A549 (cell line): ENCODE measurements at places on chromosomes 16 and 17. TPM values are rescaled to one million over a fixed set of nuclear protein-coding genes. Genes with fewer than 3 reads are reported as not detected.

The XAF1 gene
- polyA plus RNA-seq, result not detected in 3 replicates

The ACSM2A gene
- not detected in 3 replicates for polyA plus RNA-seq

The SPATA22 gene
- polyA plus RNA-seq, result not detected in 3 replicates

The NTN1 gene
- 0.12 to 0.20 TPM (median 0.17 TPM) in 3 replicates for polyA plus RNA-seq

The CDK5RAP3 gene
- 135 to 165 TPM (median 164 TPM) in 3 replicates for polyA plus RNA-seq

The EVI2B gene
- polyA plus RNA-seq, result 0.04 to 0.08 TPM (median 0.05 TPM) in 3 replicates

The NT5M gene
- polyA plus RNA-seq, result 4.2 to 6.3 TPM (median 5.9 TPM) in 3 replicates

The PFN1 gene
- polyA plus RNA-seq, result 3,195 to 3,341 TPM (median 3,230 TPM) in 3 replicates

The CACNG4 gene
- 9.8 to 10.4 TPM (median 10.2 TPM) in 3 replicates for polyA plus RNA-seq

The ABCA3 gene
- 8.6 to 10.7 TPM (median 9.9 TPM) in 3 replicates for polyA plus RNA-seq

GRCh38 chr17:60792250-60792898, 114.7 kb downstream of the BCAS3 start:
- no peak for DNase-seq

DNA sequence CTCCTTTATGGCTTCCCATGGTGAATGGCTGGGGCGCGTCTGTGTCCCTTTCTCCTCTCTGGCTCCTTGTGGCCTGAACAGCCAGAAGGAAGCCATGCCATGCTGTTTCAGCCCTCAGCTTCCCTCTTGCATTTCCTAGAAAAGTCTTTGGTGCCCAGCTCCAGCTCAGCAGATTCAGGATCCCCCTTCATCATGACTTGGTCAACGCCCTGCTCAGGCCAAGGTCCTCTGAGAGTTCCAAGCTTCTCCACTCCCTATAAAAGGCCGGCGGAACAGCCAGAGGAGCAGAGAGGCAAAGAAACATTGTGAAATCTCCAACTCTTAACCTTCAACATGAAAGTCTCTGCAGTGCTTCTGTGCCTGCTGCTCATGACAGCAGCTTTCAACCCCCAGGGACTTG, at the start of gene CCL13:
Gene CCL13 (plus strand): TSS at position 287 of the 400 bp plus-strand sequence. CDS start 47 bp downstream, at position 334.
- DNase-seq, result no peak

DNA sequence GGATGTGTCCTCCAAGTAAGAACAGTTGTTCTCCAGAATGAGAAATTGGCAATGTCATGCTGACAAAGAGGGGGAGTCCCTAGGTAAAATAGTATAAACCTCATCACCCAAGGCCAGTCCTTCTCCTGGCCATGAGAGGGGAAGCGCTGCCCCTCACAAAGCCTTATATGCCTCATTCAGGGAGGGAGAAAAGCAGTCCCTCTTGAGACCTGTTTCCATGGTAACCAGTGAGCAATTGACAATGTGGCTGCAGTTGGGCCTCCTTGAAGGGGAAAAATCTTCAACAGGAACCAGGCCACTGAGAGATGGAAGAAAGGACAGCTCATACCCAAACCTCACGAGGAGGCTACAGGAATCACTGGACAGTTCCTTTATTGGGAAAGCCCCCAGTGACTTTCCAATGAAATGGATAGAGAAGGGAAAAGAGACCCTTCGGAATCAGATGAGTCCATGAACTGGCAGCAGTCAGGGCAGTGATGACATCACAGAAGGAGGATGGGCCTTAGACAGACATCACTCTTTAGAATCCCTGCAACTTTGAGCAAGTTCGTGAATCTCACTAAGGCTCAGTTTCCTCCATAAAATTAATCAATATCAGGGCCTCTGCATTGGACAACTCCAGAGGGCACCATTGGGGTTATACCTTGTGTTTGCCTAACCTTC, 275.7 kb downstream of the TOX3 start:
- no peak for DNase-seq

GRCh38 chr16:3837851-3838586, 42.5 kb downstream of the CREBBP start:
- DNase-seq, result no peak

DNA sequence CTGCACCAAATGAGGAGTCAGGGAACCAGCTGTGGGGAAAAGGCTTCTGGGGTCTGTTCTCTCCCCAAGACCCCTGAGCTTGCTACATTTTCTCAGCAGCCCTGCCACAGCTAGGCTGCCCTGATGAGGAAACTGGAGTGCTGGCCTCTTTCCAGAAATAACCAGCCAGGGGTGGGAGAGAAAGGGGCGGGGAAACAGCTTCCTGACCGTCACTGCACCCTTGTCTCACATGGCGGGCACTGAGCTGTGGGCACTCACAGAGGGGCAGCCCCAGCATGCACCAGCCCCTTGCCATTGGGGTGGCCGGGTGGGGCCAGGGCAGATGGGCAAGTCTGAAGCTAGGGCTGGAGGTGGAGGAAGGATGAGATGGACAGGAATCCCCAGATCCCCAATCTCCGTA, 2.9 kb downstream of the SRL start:
- DNase-seq, result no peak

DNA sequence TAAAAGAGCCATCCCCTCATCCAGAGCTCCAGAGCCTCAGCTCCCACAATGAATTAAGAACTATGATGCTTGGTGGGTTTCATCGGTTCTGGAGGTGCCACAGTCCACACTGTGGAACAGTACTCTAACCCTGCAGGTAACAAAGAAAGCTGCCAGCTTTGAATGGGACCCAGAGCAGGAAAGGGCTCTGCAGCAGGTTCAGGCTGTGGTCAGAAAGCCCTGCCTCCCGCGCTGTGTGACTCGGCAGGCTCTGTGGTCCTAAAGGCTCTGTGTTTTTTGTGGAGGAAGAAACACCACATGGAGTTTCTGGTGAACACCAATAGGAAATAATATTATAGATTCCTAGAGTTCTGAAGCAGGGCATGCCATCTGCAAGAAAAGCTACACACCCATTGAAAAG, 32.5 kb downstream of the MRPS23 start:
- DNase-seq, result no peak

DNA sequence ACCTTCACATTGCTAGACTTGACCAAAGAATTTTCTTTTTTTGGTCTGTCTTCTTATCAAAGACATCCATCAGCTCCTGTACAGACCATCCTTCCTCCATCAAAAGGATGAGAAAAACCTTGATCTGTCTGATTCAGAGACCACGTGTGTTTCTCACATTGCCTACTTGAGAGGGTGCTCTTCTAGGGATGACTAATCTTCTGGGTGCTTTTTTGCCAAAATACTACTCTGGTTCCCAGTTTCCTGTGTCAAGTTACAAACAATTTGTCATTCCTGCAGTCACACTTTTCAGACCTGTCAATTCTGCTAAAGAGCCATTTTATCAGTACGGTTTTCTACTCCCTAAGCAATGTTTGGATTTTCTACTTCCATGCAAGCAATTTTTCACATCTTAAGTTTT, 492.2 kb downstream of the CDH11 start:
- no peak for DNase-seq

GRCh38 chr17:36136439-36136838, 32.8 kb downstream of the CCL4 start:
- DNase-seq, result no peak

- DNase-seq, result peak; percentile 74
These were observed 41.7 kb downstream of the SRL start for GRCh38 chr16:4200000-4200780.

DNA sequence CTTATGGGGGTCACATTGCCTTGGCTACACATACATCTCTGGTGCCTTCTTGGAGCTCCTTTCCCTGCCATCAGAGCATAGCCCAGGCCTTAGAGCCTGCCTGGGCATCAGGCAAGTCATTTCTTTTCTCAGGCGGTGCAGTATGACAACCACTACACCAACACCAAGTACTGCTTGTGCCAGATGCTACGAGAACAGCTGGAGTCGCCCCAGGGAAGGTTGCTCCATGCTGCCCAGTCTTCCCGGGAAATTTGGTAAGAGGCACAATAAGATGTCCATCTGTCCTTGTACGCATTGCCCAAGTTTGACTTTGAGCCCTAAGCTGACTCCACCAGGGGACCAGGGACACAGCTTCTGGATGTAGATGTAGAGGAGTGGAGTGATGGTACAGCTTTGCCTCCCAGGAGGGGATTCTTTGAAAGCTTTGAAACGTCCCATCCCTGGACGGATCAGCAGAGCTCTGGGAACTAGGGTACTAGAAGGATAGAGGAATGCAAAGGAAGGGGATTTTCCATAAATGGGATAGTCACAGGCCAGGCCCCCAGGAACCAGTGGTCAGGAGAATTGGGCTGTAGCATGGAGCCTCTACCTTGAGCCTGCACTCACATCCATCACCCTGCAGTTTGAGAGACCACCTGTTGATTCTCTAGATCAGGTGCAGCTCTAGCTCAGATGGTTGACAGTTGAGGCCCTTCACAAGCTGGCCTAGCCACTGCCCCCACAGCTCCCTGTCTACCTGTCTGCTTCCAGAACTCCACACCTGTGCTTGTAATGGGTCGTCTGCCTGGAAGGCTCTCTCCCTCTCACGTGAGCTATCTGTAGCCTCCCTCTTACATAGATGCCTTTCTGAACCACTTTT, 11.0 kb upstream of the NFATC3 start:
- no peak for DNase-seq

GRCh38 chr17:77288115-77288619, 147.4 kb downstream of the SEC14L1 start:
- peak; percentile 63 for DNase-seq

- DNase-seq, result no peak
These were observed 77.1 kb downstream of the MRM3 start for GRCh38 chr17:859061-859823.

GRCh38 chr17:39064374-39064773, 87.1 kb downstream of the PLXDC1 start:
- DNase-seq, result no peak

DNA sequence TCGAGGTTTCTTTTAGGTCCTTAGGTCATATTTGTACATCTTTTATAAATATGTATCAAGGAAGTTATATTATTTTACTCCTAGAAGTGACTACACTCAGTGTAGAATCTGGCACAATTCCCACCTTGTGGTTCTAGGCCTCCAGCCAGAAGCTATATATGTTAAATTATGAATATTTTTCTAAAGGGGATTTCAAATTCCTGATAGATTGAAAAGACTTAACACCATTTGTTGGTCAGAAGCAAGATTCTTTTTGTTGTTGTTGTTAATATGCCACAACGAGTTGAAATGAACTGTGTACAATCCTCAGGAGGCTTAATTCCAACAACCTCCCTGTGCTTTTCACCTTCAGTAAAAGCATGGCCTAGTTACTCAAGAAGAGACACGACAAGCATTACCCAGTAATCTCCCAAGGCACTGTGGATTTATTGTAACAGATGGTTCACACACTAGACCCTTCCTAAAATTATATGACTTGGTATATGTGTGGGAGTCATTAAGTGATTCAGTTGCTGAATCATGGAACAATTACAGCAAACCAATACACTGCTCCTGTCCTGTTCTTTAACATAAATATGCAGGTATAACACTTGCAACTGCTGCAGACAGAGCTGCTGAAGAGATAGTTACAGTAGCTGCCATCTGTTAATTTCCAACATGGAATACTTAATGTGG, 964.4 kb upstream of the GOT2 start:
- DNase-seq, result no peak

DNA sequence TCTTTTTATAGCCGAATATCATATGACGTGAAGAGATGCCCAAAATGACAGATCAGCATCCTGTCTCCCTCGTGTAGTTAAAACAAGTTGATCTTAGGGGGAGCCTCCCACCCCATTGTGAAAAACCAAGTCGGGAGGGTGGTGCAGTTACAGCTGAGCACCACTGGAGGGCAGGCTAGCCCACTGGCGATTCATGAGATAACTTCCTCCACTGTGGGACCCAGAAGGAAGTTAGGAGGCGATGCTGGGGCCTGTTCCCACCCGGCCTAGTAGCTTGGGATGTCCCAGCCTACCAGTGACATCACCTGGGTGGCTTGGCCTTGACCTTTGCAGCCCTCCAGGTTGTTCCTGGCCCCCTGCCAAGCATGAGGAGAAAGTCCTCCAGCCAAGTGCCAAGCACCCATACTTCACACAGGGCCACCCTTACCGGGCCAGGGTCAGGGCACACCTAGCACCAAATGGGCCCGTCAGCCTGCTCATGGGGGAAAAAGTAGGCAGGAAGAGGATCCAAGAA, 8.1 kb upstream of the CPNE2 start:
- DNase-seq, result peak; percentile 81

DNA sequence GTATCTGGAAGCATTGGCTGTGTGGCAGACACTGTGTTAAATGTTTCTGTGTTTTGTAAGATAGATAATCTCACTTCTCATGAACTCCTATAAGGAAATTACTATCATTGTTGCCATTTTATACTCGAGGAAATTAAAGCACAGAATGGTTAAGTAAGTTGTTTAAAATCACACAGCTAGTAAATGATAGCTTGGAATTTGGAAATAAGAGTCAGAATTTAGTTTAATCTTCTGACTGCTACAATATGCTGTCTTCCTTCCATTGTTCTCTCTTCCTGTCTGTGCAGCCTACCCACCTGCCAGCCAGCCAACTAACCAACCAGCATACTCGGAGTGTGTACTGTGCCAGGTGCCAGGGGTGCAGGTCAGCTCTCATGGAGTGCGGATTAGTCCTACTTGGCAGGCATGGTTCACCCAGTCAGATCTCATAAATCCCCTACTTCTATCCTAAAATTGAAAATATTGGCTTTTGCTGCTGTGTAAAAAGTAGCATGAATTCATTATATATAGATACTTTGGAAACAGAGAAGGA, 79.9 kb upstream of the LGALS9 start:
- DNase-seq, result no peak

DNA sequence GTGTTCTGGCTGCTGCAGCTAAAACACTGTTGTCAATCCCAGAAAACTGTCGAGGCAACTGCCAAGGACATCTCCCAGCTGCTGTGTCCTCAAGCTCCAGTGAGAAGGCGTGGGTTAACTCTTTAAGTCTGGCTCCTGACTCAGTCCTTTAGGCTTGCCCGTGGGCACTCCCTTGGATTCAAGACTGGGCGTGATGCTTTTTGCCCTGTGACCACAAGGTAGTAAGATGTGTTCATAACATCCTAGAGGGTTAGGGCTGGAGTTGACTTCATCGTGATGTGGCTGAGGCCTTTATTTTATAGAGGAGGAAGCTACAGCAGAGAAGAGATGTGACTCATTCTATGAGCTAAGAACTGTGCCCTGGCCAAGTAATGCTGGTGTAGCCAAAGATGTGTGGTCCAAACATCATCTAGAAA, 50.9 kb upstream of the TEKT3 start:
- no peak for DNase-seq

DNA sequence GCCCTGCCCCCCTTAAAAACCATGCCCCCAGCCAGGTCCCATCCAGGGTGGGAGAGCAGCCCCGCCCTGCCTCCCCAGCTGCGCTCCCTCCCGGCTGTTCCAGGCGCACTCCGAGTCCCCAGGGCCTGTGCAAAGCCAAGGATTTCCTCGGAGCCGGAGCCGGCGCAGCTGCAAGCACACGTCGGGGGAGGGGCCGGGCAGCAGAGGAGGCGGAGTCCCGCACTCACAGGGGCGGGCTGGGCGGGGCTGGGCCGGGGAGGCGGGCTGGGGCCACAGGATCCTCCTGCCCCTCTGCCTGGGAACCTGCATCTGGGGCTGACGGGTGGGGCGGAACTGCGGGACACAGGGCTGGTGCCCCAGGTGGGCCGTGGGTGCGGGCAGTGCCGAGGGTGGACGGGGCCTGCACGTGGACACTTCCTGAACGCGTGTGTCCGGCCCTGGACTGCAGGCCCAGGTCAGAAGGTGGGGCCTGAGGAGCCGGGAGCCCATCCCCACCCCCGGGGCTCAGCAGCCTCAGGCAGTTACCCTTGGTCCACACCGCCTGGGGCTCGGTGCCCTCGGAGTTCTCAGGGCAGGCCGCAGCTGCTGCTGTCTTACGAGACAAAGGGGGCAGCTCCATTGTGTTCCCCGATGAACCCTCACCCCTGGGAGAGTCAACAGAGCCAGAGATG, 24.0 kb upstream of the SSTR5 start:
- DNase-seq, result peak; percentile 69

GRCh38 chr16:10110552-10110951, 71.7 kb downstream of the GRIN2A start:
- DNase-seq, result no peak
